ENCODE measurements at places on chromosomes 2 and 18.

GRCh38 chr2:128797533-128797932 lies 478.9 kb upstream of the HS6ST1 start:
- DNase-seq: no peak

- DNase-seq: no peak
Measured at GRCh38 chr2:29273685-29274611, 158.7 kb downstream of the CLIP4 start.

GRCh38 chr2:68466778-68467076 lies 367 bp downstream of the FBXO48 start:
- no peak for DNase-seq

DNA sequence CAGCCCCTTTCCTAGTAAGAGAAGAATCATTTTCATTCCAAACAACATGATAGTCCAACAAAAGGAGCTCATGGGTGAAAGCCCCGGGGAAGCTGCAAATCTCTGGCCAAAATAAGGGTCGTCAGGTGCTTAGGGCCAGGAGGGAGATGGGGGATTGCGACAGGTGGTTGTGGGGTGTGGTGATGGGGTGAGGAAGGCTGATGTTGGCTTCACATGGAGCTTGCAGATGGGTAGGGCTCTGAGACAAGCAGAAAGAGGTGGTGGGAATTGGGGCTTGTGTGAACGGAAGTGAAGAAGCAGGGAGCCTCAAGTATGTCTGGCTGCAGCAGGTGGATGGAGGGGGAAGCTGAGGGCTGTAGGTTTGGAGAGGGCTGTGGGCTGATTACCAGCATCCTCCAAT lies 126.1 kb downstream of the CLIP4 start:
- no peak for DNase-seq

DNA sequence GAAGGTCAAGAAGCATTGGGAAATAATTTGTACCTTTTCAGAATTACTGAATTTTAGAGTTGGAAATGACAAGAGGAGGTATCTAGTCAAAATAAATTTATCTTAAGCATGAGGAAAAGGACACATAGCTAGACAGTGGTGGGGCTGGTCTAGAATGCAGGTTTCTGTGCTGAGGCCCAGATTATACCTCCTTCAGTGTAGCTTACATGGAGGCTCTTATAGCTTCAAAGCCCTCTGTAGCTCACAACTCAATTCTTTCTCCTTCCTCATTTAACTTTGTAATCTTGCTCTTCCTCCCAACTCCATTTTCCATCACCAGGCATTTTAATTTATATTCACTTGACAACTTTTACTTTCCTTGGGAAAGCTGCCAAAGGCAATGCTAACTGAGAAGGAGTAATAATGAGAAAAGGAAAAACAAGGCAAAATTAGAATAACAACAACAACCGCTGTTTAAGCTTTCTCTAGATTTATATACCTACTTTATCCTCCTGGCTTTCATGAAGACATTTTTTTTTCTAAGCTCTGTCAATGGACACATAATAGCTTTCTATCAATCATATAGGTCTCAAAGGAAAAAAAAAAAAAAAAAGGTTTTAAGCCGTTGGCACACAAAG lies 58.5 kb downstream of the CLHC1 start:
- DNase-seq: no peak

All from stimulated activated CD4-positive, alpha-beta T cell treated with anti-CD3 and anti-CD28 coated beads, TNF-alpha, amount 100 ng/mL, for 4 hours (primary cell).